ENCODE measurements at places on chromosomes 11 and 22.
A peak's percentile ranks its signal among the peaks of the same experiment; 100 is the strongest.

GRCh38 chr11:84414920-84415319, 1128.8 kb upstream of the CCDC90B start:
- DNase-seq = no peak

DNA sequence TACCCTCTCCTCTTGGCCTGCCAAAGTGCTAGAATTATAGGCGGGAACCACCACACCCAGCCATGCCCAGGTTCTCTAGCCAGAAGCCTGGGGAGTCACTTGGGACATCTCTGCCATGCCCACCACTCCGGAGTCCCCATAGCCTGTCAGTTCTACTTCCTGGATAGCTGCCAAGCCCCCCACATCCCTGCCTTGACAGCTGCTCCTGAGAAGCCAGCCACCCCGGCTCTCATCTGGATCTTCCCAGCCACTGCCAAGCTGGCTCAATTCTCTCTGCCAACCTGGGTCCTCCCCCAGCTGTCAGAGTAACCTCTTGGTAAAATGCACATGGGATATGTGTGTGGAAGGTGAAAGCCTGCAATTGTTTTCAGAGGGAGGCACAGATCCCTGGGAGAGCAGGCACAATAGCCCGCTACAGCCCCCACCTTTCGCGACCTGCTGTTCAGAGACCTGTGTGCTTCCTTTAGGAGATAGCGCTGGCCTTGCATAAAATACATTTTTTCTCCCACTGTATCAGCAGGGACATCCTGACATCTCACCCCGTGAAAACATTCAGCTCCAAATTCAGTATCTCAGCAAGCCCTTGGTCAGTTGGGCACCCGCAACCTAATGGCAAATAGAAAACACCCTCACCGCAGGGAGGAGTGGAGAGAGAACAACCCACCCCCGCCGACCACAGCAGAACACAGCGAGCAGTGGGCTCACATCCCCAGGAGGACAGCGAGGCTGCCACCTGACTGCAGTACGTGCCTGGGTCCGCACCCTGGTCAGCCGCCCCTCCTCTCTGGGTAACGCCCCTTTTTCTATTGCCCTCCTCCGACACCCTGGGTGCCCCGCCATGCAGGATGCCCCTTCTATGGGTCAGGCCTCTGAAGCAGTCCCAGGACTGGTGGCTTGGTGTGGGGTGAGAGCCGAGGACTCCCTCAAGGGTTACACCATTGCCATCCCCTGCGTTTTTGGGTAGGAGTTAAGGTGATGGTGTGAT, 1342.2 kb downstream of the BRD1 start:
- no peak for DNase-seq

- no peak for DNase-seq
These were observed 310.5 kb downstream of the SWAP70 start for GRCh38 chr11:9974375-9974774.

- DNase-seq = no peak
These were observed 3.4 kb upstream of the MS4A15 start for GRCh38 chr11:60753309-60753708.

DNA sequence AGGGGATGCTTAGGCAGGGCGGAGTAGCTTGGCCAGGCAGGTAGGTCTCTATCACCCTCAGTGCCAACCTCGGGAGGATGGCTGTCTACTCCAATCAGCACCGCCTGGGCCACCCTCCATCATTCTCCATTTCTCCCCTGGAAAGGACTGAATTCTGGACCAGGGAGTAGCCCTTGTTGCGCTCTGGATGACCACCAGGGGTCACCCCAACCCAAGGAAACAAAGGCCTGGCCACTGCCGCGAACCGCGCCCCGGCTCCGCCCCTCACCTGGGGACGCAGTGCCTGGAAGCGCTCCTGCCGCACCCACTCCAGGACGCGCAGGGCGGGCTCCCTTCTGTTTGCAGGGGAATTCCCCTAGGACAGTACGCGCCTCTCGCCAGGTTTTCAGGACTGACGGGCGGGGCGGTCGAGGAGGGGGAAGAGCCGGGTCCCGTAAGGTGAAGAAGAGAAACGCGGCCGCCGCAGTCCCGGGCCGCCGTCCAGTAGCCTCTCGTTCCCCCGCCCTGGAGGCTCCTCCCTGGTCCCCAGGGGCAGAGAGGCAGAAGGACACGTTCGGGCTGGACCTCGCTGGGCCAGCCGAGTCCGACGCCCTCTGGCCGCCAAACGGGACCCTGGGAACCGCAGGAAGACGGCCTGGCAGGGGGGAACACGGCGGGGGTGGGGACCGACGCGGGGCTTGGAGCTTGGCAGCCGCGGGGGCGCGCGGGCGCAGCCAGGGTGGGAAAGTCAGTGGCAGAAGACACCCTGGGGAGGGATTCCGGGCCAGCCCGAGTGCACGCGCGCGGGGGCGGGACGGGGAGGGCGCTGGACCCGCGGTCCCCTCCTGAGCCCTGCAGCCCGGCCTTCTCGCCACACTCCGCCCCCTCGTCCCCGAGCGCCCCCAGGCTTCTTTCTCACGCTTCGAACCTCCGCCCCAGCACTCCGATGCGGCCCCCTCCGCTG, 7.1 kb downstream of the SCN4B start:
- peak; percentile 86 for DNase-seq

- no peak for DNase-seq
These were observed 7.9 kb upstream of the CHRNA10 start for GRCh38 chr11:3679077-3679476.

- no peak for DNase-seq
These were observed 50.2 kb downstream of the RPL27A start for GRCh38 chr11:8732748-8733241.

GRCh38 chr11:126834573-126834972, 166.0 kb downstream of the KIRREL3 start:
- DNase-seq = no peak

DNA sequence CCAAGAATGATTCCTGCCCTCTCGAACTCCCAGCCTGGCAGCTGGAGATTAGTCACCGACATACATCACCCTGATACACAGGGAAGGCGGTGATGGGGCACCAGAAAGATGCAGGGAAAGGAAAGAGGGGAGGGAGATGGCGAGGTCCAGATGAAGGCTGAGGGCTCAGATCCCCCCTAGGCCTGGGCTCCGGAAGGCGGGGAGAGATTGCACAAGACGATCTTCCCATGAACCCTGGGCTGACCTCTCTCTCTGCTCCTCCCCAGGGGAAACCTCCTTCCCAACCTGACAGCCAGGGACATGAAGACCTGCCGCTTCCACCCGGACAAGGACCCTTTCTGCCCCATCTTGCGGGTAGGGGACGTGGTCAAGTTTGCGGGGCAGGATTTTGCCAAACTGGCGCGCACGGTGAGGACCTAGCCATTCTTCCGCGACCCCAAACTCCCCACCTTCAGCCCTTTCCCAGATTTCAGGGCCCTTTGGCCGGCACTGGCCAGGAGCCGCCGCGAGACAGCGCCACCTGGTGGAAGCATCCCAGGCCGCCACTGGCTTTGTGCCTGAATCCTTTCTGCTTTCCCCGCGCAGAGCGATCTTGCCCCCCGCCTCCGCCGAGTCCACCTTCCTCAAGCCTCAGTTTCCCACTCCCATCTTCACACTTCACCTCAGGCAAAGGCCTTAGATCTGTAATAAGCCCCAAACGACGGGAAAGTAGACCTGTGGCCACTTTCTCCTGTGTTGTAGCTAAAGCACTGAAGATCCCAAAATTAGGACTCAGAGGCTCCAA, 11.5 kb downstream of the P2RX3 start:
- peak; percentile 68 for DNase-seq

GRCh38 chr11:16127732-16128131, 228.6 kb downstream of the SOX6 start:
- no peak for DNase-seq

GRCh38 chr11:72716290-72716689, 35.9 kb downstream of the ARAP1 start:
- peak; percentile 81 for DNase-seq

DNA sequence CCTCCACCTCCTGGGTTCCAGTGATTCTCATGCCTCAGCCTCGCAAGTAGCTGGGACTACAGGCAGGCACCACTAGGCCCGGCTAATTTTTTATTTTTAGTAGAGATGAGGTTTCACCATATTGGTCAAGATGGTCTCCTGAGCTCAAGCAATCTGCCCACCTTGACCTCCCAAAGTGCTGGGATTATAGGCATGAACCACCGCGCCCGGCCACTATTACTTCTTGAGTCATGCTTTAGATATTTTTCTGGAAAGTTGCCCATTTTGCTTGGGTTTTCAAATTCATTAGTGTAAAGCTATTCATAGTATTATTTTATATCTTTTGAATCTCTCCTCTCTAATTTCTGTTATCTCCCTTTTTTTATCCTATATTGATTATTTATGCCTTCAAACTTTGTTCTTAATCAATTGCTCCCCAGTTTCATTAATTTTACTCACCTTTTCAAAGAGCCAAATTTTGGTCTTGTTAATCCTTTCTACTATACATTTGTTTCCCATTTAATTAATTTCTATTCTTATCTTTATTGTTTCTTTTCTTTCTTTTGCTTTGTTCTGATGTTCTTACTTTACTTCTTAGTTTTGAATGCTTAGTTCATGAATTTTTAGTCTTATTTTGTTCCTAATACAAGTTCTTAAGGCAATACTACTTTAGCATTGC, 10.3 kb upstream of the RAC2 start:
- no peak for DNase-seq
